ENCODE measurements at places on chromosomes 16 and 17.

GRCh38 chr17:63289931-63290330 is 156.2 kb downstream of the CYB561 start:
- no peak for DNase-seq

DNA sequence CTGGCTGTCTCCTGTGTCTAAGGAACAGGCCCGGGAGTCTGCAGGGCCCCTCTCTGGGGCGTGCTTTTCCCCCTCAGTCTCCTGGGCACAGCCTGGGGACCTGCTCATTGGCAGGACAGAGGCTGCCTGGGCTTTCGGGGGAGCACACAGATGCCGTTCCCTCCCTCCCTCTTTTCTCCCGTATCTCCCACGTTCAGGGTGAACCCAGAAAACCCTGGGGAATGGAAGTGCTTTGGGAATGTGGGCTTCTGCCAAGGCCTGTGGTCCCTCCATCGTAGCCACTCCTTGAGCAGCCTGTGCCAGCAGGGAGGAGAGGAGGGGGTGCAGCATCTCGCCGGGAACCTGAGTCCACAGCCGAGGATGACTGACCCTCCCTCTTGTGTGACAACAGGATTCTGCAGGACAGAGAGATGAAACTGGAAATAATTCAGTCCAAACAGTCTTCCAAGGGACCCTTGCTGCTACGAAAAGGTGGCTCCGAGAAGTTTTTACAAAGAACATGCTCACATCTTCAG is 52.0 kb downstream of the RNF213 start:
- DNase-seq = no peak

DNA sequence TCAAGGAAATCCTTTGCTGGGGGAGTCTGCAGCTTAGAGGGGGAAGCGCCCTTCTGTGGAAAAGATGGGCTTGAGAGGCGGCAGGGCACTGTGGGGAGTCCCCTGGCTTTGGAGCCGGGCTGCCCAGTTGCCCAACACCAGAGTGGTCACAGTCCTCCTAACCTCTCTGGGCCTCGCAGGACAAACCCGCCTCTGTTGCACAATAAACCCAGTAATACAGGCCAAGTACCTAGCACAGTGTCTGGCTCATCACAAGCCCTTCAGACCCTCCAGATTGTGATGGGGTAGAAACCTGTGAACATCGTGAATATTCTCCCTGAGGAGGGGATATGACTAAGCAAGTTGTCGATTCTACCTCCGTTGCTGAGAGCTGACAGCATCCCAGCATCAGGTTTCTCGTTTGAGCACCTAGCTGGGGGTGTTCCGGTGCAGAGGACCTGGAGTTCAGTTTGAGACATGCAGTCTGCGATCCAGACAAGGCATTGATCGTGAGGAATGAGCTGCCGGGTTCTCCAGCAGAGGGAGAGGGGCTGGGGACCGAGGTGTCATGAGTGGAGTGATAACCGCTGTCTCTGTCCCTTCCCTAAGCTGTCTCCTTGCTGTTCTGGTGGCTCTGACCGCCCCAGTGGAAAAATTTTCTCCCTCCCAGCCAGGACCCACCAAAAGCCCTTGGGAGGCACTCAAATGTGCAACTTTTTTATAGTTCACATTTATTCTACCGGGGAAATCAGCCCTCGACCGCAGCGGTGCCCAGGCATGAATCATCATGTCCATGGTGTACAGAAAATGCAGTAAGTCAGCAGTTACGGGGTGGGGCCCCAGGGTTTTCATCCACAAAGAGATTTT is 161.9 kb downstream of the WSCD1 start:
- DNase-seq = no peak

DNA sequence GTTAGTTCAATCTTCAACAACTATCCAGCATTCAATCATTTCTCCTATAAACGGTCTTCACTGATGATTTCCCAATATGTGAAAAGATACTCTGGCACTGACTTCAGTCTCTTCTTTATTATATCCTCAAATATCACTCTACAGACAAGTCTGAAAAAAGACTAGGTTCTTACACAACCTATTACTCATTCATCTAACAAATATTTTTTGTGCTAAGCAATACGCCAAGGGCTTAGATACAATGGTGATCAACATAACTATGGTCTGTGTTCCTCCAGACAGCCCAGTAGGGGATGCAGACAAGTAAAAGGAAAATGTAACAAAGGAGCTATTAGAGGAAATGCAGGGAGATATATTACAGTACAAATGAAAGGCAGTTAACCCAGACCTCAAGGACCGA is 63.9 kb downstream of the MYO1D start:
- no peak for DNase-seq

DNA sequence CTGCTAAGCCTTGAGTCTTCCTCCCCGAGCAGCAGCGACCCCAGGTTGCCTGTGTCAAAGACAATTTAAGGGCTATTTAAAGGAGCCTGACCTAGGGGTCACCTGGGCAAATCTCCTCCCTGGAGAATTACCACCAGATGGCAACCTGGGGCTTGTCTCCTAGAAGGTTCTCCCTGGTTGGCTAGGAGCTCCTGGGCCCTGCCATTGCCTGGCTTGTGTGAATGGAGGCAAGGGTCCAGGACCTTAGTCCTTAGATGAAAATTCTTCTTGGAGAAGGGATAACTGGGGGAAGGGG is 51.3 kb upstream of the TAC4 start:
- DNase-seq = no peak

- DNase-seq = no peak
Measured at GRCh38 chr17:76678330-76678729, 32.4 kb downstream of the MXRA7 start.

GRCh38 chr17:8948462-8948861 is 17.0 kb downstream of the PIK3R5 start:
- DNase-seq = no peak

GRCh38 chr16:89287777-89288576 is 70.5 kb downstream of the ZNF778 start:
- DNase-seq = no peak

Data from activated T-helper 9 cell treated with anti-CD3 and anti-CD28 coated beads, Interleukin-2, amount 50 U/mL, for 16 hours (primary cell).